Neuronal stem cell (in vitro differentiated cells): ENCODE measurements at places on chromosomes 6 and 20.

GRCh38 chr6:121652726-121653623 lies 217.5 kb downstream of the GJA1 start:
- no peak for DNase-seq

GRCh38 chr6:32700391-32701040 lies 34.1 kb upstream of the HLA-DQB1 start:
- DNase-seq = peak; percentile 62

GRCh38 chr6:132973514-132973993 lies 159.2 kb downstream of the RPS12 start:
- DNase-seq = no peak

- DNase-seq = no peak
Measured at GRCh38 chr20:47558295-47559066, 56.8 kb downstream of the NCOA3 start.

DNA sequence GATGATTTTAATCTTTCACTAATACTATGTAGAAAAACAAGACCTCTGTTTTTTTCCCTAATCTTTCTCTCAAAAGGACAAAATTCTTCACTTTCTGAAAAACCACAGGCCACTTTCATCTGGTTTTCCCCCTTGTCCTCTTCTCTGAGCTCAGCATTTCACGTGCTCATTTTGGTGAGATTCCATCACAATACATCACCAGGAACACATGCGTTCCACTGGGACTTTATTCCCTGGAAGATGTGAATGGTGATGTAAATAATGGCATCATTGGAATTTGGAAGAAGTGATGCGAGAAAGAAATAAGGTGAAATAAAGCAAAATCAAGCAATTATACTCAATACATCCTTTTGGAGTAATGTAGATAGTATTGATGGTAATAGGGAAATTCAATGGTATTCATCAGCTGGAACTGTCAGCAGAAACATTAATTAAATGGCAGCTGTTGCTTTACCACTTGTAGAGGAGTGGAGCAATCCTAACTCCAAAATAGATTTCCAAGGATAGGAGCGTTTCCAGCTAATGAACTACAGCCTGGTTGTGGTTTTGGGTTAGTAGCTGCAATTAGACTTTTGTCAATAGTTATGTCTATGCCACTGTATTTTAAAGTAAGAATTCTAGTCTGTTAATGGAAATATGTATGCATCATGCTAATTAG lies 11.5 kb downstream of the FILIP1 start:
- no peak for DNase-seq

GRCh38 chr6:162962093-162962492 lies 234.3 kb downstream of the PACRG start:
- DNase-seq = no peak

GRCh38 chr6:147508042-147508865 lies at the start of gene SAMD5:
Gene SAMD5 (plus strand): TSS chr6:147508690. CDS start chr6:147508929, 239 bp downstream.
- DNase-seq = peak; percentile 63

GRCh38 chr6:65642776-65643175 lies 64.2 kb downstream of the EYS start:
- no peak for DNase-seq

DNA sequence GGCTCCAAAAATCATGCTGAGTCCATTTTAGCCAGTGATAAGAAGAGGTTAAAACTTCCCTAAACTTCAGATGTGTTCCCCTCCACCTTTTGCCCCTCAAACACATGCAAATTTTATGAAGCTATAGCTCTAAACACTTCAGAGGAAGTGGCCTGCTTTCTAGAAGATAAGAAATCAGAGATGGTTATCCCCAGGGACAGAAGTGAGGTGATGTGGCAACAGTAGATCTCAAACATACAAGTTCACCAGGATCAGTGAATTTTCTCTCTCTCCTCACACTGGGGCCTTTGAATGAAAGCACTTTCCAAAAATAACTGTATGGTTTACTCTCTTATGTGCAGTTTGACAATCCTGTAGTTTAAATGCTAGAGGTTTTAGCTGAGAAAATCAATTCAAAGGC lies 332.0 kb downstream of the BTBD9 start:
- no peak for DNase-seq

DNA sequence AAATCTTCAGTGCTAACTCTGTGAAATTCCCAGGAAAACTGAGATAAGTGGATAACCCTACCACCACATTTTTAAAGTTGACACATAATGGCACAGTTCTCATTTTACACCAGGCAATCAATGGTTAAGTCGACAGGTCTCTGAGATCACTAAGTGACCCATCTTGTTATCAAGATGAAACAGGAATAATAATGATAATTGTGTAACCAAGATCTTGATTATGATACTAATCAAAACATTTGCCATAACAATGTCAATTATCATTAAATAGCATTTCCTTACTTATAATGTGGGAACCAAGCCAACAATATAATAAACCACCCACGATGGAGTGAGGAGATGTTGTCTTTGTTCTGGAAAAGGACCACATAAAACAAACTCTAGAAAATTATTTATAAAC lies 541.6 kb downstream of the TFAP2B start:
- DNase-seq = no peak

DNA sequence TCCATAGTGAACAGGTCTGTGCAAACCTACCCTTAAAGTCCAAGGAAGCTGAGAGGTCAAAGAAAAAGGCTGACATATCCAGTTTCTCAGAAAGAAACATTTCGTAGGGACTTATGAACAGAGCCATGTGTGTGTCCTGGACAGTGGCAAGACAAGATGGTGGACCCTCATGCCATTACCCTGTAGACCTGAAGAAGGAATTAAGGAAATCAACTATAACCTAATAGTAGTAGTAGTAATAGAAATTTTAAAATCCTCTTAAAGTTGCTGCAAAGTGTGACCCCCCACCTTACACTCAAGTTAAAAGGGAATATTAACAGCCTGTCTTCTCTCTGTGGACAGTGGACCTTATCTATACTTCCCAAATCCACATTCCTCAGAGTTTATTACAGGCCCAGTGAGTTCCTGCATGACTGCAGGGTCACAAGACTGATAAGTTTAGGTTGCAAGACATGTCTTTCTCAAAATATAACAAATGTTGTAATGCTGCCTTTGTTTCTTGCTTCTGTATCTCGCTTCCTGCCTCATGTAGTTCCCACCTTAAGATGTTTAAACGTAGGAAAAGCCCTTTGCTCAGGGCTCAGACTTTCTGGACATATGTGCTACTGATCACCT lies 10.6 kb downstream of the IL22RA2 start:
- DNase-seq = no peak

- no peak for DNase-seq
Measured at GRCh38 chr6:40164345-40164755, 230.1 kb upstream of the MOCS1 start.

DNA sequence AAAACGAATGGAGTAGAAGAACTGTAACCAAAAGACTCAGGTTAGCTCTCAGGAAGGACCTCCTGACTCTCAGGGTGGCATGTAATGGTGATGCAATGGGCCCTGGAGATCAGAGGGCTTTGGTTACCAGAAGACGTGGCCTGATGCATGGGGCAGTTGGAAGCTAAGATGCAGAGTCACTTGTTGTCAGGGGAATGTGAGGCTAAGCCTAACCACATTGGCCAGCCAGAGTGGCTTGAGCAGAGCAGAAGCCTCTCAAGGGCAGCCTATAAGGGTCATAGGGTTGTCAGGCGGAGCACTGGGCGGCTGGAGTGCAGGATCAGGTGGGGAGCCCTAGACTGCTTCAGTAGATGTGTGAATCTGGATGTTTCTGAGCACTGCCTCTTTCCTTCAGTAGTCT lies 5.9 kb downstream of the CNBD2 start:
- no peak for DNase-seq

- DNase-seq = no peak
Measured at GRCh38 chr6:115363379-115363778, 697.3 kb downstream of the FRK start.

- DNase-seq = no peak
Measured at GRCh38 chr6:30814146-30815040, 69.9 kb upstream of the DDR1 start.

DNA sequence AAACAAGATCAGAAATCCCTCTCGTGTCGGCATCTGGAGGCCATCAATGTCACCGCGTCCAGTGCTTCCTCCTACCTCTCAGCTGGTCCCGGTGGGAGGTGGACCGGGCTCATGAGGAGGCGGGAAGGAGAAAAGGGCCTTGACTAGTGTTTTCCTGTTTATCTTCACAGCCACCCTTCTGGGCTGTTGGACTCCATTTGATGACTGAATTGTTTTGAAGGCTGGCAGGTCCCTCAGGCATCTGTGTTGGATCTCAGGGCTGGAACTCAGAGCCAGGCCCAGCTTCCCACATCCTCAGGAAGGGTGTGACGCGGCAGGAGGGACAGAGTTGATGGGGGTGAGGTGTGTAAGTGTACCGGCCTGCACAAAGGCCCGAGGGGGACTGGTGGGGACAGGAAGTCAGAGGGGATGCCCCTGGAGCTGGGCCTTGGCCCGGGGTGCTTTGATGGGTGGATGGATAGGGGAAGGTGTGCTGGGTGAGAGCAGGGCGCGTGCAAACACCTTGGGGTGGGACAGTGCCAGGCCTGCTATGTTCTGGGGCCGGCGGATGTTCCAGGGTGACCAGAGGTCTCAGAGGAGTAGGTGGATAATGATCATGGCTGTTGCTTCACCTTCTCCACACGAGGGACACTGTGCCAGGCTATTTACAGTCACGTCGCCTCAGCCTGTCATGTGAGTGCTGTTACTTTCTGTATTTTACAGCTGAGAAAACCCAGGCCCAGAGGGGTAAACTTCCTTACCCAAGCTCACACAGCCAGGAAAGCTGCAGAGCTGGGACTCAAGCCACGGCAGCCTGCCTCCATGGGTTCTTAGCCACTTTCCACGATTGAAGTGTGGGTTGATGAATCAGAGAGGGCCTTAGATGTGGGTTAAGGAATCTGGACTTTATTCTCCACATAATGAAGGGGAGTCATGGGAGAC lies 17.9 kb upstream of the CHMP4B start:
- DNase-seq = no peak

GRCh38 chr6:1029141-1029540 lies 282.8 kb upstream of the FOXQ1 start:
- no peak for DNase-seq

- DNase-seq = no peak
Measured at GRCh38 chr6:107509506-107509905, 19.6 kb downstream of the SOBP start.

DNA sequence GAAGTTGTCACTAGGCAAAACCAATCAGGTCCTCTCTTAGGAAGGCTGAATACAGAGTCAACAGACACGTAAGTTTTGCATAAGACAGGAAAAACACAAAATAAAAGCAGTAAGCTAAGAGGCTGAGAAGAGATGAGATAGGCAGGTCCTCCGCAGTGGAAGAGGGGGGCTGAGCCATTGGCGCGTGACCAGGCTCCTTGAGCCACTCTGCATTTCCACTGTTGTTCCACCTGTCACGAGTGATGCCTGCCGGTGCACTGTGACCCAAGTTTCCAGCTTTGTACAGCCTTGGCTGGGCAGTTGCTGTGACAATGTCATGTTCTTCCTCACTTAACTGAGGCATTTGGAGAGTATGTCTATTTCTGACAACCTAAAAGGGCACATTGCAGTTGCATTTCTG lies 58.6 kb downstream of the NUDT3 start:
- no peak for DNase-seq

- no peak for DNase-seq
Measured at GRCh38 chr6:6728169-6728941, 139.8 kb downstream of the LY86 start.

DNA sequence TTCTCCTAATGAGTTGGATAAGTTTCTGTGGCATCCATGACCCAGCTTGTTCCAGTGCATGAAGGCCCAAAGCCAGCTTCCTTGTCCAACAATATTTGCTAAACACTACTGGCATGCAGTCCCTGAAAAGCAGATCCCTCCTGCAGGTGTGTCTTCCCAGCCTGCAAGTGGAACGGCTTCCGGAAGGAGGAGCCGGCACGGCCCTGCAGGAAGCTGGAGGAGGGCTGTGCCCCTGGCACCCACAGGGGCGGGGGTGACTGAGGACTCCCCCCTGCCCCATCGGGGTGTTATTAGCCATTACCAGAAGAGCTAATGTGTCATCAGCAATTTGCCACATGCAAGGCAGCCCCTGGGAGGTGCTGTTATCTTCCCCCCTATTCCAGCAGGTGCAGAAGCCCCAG lies 27.4 kb downstream of the NPEPL1 start:
- DNase-seq = no peak

DNA sequence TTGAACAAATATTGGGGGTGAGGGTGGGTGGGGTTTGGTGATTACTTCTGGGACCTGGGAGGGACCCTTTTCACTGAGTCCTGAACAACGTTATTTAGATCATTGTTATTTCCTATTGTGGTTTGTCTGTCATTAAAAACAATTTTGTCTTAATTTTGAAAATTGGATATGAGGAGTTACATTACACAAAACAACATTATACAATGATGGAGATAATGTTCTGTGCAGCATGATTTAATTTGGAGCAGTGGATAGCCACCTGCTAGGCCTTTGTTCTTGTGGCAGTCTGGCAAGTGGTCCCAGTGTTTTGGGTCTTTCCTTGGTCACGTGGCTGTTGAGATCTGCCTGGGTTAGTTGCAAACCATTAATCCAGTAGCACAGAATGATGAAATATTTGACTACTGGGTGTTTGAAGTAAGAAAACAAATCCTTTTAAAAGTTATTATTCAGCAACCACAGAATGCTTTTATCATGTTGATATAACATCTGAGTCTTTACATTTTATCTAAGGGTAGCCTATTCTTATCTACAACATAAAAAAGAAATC lies 172.8 kb downstream of the CDKAL1 start:
- no peak for DNase-seq

GRCh38 chr6:20237677-20238460 lies 25.6 kb upstream of the MBOAT1 start:
- DNase-seq = no peak

DNA sequence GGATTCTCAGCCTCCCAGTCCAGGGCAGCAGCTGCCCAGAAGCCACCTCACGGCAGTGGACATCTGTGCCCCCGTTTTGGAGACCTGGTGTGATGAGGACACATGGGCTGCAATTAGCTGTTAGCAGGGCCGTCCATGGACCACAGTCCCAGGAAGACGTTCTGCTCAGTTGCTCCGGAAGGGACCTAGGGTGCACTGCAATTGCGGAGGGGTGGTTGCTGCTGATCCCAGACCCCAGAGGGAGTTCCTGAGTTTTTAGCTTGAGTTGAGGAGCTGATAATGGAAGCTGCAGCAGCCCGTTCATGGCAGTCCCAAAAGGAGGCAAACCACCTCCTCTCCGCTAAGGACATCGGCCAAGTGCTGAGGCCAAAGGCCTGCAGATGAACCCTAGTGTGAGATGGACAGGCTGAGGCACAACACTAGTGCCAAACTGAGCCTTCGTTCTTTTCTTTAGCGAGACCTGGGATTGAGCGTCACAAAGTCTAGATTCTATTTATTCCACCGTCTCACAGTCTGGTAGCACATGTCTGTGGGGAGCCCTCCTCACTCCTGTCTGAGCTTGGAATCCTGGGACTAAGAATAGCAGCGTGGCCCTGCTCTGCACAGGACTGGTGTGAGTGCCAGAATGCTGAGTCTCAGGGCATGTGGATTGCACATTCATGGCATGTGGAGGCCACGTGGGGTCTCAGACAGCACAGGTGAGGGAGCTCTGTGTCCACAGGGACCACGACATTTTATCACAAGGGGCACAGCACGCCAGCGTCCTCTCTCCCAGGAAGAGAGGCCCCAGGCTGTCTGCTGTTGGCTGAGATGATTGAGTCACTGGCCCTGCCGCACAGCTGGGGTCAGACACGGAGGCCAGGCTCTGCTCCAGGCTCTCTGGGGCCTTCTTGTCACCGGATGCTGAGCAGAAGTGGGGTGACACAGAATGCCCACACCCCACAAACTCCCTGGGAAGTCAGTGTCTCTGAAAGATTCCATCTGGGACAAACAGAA lies 113.4 kb downstream of the PSMB1 start:
- DNase-seq = no peak

- peak; percentile 14 for DNase-seq
Measured at GRCh38 chr6:71349395-71349794, 60.8 kb downstream of the OGFRL1 start.
